ENCODE measurements at places on chromosomes 2 and 18. TPM values are rescaled to one million over a fixed set of nuclear protein-coding genes. Genes with fewer than 3 reads are reported as not detected.
A peak's percentile ranks its signal among the peaks of the same experiment; 100 is the strongest.

The SPEG gene
- total RNA-seq: 36.6 TPM

The TMEM169 gene
- total RNA-seq: not detected

The KLHL41 gene
- 2.3 TPM for total RNA-seq

- H3K36me3 ChIP-seq: no peaks in the 10 kb centered on the region
- no peaks in the 10 kb centered on the region for H3K27me3 ChIP-seq
- no peak overlapping the region for H3K4me3 ChIP-seq
- no peaks in the 10 kb centered on the region for H3K4me1 ChIP-seq
- no peak overlapping the region for H3K27ac ChIP-seq
- DNase-seq: no peak
Measured at GRCh38 chr2:110215566-110216158, 3.3 kb upstream of the MTLN start.

DNA sequence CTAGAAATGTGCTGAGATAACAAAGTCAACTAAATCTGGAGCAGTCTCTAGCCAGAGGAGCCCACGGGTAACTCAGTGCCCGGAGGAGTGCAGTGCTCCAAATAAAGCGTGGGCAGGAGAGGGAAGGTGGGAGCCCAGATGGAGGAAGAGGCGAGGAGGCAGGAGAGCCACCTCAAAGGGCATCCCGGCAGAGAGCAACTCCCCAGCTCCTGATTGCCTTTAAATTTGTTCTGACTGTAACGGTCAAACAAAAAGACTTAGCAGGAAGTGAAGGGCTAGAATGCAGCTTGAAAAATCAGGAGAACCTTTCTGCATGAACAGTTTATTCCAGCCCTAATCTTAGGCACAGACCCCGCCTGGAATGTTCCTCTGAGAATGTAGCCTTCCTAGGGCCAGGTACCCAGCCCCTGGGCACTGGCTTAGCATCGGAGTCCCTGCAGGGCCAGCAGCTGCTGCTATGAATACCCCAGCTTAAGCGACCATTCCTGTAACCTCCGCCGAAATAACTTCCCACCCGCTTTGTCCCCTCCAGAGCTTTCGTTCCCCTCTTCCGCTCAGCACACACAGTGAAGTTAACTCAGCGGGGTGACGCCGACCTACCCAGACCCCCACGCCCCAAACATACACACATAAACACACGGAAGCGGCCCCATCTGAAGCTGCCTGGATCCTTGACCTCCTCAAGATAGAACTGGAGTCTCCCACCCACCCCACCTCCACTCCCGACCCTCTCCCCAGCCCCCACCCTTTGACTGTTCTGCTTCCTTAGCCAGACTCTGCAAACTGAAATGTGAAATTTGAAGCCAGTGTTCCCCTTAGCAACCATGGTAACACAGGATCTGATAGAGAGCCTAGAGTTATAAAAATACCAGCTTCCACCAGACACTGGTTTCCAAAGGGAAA is 123.2 kb downstream of the SMAD7 start:
- H3K36me3 ChIP-seq: no peaks in the 10 kb centered on the region
- H3K4me3 ChIP-seq: peak overlapping the region; percentile 22
- H3K4me1 ChIP-seq: peaks cover 5% of the 10 kb centered on the region
- H3K27ac ChIP-seq: peak overlapping the region; percentile 63
- no peaks in the 10 kb centered on the region for H3K27me3 ChIP-seq
- no peak for DNase-seq

- no peaks in the 10 kb centered on the region for H3K4me1 ChIP-seq
- H3K27ac ChIP-seq: no peak overlapping the region
- DNase-seq: no peak
- no peaks in the 10 kb centered on the region for H3K36me3 ChIP-seq
Measured at GRCh38 chr2:223095207-223095606, 43.2 kb downstream of the KCNE4 start.

GRCh38 chr2:105442721-105443120 is 43.9 kb upstream of the FHL2 start:
- H3K27ac ChIP-seq: no peak overlapping the region
- no peak overlapping the region for H3K4me3 ChIP-seq
- H3K36me3 ChIP-seq: no peaks in the 10 kb centered on the region

- no peak for DNase-seq
- H3K4me3 ChIP-seq: no peak overlapping the region
- H3K27me3 ChIP-seq: no peaks in the 10 kb centered on the region
- no peak overlapping the region for H3K27ac ChIP-seq
- H3K36me3 ChIP-seq: no peaks in the 10 kb centered on the region
Measured at GRCh38 chr18:23421277-23421676, 31.8 kb upstream of the RIOK3 start.

GRCh38 chr18:71352618-71353017 is 1063.8 kb downstream of the SOCS6 start:
- H3K4me3 ChIP-seq: no peak overlapping the region
- H3K4me1 ChIP-seq: no peaks in the 10 kb centered on the region
- DNase-seq: no peak

GRCh38 chr2:10486091-10486490 is 38.0 kb upstream of the ODC1 start:
- H3K4me1 ChIP-seq: no peaks in the 10 kb centered on the region
- H3K27me3 ChIP-seq: peaks cover 5% of the 10 kb centered on the region
- no peak for DNase-seq

- no peaks in the 10 kb centered on the region for H3K4me1 ChIP-seq
- H3K36me3 ChIP-seq: no peaks in the 10 kb centered on the region
- no peaks in the 10 kb centered on the region for H3K27me3 ChIP-seq
- H3K27ac ChIP-seq: no peak overlapping the region
Measured at GRCh38 chr18:73739098-73739497, 408.5 kb downstream of the FBXO15 start.

- no peaks in the 10 kb centered on the region for H3K27me3 ChIP-seq
- H3K4me1 ChIP-seq: no peaks in the 10 kb centered on the region
- H3K27ac ChIP-seq: no peak overlapping the region
Measured at GRCh38 chr18:67074309-67074708, 442.2 kb downstream of the DSEL start.

DNA sequence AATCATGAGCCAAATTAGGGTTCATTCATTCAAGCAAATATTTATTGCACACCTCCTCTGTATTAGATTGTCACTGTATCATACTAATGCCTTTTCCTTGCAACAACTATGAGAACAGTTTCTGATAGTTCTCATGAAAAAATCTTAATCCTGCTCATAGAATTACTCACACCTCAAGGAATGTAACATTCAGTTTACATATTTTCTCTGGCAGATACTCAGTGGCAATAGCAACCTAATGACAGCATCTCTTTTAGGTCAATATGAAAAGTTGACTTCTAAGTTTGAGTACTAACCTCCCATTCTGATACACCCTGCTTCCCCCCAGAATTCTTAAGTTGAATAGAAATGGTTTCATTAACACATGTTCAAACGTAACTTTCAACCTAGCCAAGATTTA is 132.0 kb downstream of the VWC2L start:
- H3K27me3 ChIP-seq: no peaks in the 10 kb centered on the region
- no peak overlapping the region for H3K4me3 ChIP-seq
- no peak for DNase-seq

DNA sequence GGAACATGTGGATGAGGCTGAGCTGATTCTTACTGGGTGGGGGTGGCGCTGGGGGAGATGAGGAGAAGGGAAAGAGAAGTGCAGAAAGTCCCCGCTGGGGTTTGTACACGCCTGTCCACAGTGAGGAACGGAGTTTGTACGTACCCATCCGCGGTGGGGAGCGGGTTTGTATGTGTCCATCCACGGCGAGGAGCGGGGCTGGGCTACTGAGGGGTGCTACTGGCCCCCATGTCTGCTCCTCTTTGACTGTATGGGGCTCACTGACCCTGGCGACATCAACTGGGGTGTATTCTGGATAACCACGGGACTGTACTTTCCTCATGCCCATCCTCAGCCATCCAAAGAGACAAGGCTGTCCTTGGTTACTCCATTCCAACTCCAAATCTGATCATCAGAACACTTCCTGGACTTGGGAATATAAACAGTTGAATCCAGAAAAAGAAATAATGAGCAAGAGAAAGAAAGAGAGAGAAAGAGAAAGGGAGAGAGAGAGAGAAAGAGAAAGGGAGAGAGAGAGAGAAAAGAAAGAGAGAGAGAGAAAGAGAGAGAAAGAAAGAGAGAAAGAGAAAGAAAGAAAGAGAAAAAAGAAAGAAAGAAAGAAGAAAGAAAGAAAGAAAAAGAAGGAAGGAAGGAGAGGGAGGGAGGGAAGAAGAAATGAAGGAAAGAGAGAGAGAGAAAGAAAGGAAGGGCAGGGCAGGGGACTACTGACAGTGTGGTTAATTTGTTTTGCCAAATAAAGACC is 21.0 kb downstream of the MAL start:
- H3K27me3 ChIP-seq: no peaks in the 10 kb centered on the region
- no peak overlapping the region for H3K4me3 ChIP-seq
- no peak for DNase-seq
- peaks cover 4% of the 10 kb centered on the region for H3K4me1 ChIP-seq
- H3K27ac ChIP-seq: no peak overlapping the region
- H3K36me3 ChIP-seq: no peaks in the 10 kb centered on the region

DNA sequence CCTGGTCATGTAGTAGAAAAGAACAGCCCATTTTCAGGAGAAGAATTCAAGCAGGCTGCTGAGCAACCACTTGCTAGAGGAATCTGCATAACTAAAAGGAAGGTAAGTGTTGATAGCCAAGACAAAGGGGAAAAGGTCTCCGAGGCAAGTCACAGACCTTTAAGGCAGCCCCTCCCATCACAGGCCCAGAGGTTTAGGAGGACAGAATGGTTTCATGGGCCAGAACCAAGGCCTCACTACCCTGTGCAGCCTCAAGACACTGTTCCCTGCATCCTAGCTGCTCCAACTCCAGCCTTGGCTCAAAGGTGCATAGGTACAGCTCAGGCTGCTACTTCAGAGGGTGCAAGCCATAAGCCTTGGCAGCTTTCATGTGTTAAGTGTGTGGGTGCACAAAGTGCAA is 238.6 kb upstream of the CYP26B1 start:
- no peak for DNase-seq
- H3K27ac ChIP-seq: no peak overlapping the region
- H3K27me3 ChIP-seq: no peaks in the 10 kb centered on the region
- no peak overlapping the region for H3K4me3 ChIP-seq

- no peak overlapping the region for H3K4me3 ChIP-seq
- no peaks in the 10 kb centered on the region for H3K27me3 ChIP-seq
- no peak for DNase-seq
- no peak overlapping the region for H3K27ac ChIP-seq
Measured at GRCh38 chr2:59677158-59677557, 876.3 kb downstream of the BCL11A start.

GRCh38 chr2:223692191-223692947 is 90.2 kb upstream of the SCG2 start:
- H3K27ac ChIP-seq: no peak overlapping the region
- H3K4me1 ChIP-seq: no peaks in the 10 kb centered on the region
- H3K36me3 ChIP-seq: no peaks in the 10 kb centered on the region
- no peaks in the 10 kb centered on the region for H3K27me3 ChIP-seq
- no peak for DNase-seq
- H3K4me3 ChIP-seq: no peak overlapping the region
